Brain (organoid and tissue), 16 donors: ENCODE measurements at places on chromosomes 11 and 22.

DNA sequence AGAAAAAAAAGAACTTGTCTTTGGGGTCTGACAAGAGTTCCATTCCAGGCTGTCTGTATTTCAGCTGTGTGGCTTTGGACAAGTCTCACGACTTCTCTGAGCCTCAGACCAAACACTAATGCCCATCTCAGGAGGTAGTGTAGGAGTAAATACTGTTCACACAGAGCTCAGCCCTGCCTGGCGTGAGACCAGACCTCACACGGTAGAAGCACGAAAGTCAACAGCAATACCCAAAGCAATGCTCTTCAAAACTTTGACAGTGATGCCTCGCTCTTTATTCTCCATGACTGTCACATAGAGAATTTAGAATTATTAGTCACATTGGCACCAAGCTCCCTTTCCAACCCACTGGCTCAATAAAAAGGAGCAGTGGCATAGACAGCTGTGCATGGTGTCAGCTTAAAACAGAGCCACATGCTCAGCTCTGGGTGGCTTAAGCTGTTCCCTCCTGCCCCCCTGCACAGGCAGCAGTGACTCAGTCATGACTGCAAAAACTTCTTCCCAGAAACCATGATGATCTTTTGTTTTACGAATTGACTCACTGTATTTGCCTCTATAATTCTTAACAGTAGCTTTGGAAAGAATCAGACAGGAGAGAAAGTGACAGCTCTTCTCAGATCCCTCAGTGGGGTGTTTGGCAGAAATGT, 74.0 kb upstream of the PHF21B start:
- DNase-seq: no peak

- DNase-seq: no peak
These were observed 593.6 kb downstream of the ETS1 start for GRCh38 chr11:127993788-127994187.

GRCh38 chr11:102534261-102534872, 3.8 kb upstream of the MMP7 start:
- DNase-seq: no peak

GRCh38 chr11:108592591-108593213, 866 bp downstream of the EXPH5 start:
- peak; percentile 27 for DNase-seq

GRCh38 chr11:12260731-12261521, 116.4 kb upstream of the PARVA start:
- DNase-seq: no peak

DNA sequence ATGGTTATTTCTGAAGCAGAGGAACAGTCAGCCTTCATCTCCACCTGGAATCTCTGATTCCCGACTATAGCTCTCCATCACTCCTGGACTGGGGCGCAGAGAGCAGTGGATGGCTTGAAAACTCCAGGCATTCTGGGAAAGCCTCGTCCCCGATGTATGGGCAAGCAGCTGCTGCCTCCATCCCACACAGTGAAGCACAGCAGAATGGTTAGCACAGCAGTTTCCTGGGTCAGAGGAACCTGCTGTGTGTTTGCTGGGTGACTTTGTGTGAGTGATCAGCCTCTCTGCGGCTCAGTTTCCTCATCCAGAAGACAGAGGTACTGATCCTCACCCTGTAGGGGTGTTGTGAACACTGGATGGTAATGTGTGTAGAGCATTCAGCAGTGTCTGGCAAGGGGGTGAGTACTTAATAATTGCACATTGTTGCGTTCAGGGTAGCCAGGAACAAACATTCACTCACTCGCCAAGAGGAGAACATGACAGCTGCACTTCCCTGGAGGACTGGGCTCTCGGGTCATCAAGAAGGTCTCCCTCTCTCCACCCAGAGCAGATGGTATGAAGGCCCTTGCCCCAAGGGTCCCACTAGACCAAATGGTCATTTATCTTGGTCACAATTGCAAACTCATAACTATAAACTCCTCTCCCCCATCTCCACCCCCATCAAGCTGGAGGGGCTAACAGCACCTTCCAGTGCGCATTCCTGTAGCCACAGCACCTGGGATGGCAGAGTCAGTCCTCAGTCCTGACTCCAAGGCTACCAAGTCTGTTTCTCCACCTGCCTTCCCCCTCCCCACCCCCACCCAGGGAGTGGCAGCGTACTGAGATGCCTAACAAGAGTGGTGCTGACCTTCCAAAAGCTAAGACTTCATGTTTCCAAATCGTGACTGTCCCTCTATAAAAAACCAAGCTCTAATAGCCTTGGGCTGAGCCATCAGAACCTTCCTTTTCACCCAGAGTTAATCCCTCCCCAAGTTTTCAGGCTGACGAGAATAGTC, 1.5 kb upstream of the CHST1 start:
- DNase-seq: no peak

- no peak for DNase-seq
These were observed 96.6 kb downstream of the BCR start for GRCh38 chr22:23276656-23277582.

GRCh38 chr11:70493891-70494290, 95.6 kb downstream of the CTTN start:
- DNase-seq: no peak

GRCh38 chr11:82895437-82896091, 4.7 kb downstream of the PRCP start:
- no peak for DNase-seq

DNA sequence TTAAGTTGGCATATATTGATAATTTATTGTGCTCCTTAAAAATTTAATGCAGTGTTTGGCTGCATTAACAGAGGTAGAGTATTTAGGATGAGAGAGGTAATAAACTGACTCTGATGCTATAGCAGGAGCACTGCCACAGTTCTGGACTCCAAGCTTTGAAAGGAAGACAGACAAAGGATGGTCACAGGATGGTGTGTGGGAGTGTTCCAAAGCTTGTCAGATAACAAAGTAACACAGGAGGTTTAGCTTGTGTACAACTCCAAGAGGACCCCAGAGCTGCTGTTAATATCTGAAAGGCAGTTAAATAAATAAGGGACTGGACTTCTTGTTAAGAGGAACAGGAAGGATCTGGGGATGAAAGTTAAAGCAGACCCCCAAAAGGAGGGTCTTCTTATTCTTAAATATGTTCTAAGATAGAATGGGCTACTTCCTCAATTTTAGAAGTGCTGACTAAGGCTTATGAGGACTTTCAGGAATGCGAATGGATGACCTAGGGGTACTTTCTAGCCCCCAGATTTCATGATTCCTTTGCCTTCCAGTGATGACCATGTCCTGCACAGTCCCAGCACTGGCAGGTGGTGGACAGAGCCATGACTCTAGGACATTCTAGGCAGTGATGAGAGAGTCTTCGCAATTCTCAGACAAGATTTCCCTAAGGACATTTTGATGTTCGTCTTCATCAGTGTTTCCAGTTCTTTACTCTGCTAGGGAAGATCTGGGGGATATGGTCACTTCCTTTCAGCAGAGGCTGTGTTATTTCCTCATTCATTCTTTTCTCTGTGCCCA, 149.1 kb upstream of the RASSF10 start:
- DNase-seq: no peak
